ENCODE measurements at places on chromosomes 3 and 15. TPM values are rescaled to one million over a fixed set of nuclear protein-coding genes. Genes with fewer than 3 reads are reported as not detected.

FOXB1 gene
- not detected for polyA plus RNA-seq

AADAC gene
- not detected for polyA plus RNA-seq

PIGZ gene
- 1.5 TPM for polyA plus RNA-seq

STARD5 gene
- polyA plus RNA-seq, result 5.1 TPM

B3GNT5 gene
- 23.8 TPM for polyA plus RNA-seq

SUCNR1 gene
- polyA plus RNA-seq, result 14.7 TPM

Data from right renal cortex interstitium (tissue), 3 donors.